ENCODE measurements at places on chromosomes 6 and 20.

- no peak for DNase-seq
Measured at GRCh38 chr20:3919352-3919751, 30.2 kb downstream of the PANK2 start.

DNA sequence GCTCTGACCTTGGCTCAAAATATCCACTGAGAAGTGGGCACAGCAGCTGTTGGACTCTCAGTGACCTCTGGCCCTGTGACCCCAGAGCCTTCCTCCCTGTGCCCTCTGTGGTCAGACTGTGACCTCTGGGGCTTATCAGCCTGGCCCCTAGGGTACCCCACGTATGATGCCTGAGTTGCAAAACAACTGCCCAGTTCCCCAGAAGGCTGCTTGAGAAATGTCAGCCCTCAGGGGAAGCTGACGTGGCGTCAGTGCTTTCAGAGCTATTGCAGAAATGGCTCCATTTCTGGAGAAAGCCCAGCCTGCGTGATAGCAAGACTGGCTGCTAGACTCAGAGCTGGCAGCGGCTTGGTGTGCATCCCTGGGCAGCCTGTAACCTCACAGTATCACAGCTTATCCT, 31.5 kb upstream of the TGM2 start:
- DNase-seq, result no peak

DNA sequence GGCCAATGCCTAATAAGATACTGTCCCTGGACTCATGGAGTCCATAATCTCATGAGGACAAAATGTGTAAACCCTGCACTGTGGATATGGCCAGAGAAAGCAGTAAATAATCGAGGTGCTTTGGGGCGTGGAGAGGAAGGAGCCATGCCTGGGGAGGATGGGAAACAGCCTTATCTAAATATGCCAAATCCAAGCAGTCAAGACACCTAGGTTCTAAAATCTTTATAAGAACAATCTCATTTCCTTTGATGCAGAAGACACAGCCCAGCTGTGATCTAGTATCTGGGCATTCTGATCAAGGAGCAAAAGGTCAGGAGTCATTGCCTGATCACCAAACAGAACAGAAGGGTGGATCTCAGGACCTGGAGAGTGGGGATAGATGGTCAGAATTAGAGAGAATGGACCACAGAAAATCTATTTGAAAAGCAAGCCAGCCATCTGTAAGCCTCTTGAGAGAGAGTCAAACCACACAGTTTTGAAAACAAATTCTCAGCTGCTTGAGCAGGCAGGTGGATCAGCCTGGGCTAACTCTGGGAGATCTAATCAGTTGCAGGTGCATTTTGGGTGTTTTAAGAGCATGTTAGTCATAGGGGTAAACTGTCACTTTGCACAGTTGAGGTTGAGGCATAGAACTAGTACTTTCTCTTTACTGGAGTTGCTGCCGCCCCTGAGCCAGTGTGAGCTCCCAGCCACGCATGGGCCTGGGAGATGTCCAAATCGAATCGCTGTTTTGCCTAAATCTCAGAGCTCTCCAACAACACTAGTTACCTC, 130.8 kb upstream of the TNFAIP3 start:
- no peak for DNase-seq

GRCh38 chr6:25883536-25883935, 9.5 kb upstream of the SLC17A3 start:
- DNase-seq, result no peak

DNA sequence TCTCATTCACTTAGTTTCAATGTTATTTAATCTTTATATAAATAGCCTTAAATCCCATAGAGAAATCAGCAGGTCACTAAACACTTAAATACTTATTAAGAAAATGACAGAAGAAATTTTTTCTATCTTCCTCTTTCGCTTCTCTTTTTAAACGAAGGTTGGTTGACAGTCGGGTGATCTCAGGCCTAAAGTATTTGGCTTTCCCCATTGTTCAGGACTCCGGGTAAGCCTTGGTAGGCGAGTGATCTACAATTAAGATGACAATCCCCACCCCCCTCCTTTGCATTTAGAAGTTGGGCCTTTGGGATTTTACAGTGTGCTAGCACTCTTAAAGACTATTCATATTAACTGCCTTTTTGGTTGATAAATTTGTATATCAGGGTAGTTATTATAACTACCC, 19.7 kb upstream of the UTRN start:
- no peak for DNase-seq

GRCh38 chr6:74410630-74411029, 714.6 kb downstream of the CD109 start:
- no peak for DNase-seq

DNA sequence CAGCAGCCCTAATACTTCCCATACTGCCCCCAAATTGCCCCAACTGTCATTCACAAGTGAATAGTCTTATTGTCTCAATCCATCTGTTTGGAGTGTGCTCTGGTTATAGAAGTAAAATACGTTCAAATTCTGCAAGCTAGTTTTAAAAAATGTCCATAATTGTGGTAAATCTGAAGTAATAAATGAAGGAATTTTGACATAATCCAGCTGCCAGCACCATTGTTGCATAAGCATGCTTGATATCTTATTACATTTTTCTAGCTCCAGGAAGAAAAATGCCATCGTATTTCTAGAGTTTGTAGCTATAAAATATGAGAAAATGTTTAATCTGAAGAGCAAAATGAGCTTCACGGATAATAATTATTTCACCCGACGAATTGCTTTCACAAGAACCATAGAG, 664.7 kb downstream of the RFPL4B start:
- no peak for DNase-seq

- no peak for DNase-seq
Measured at GRCh38 chr20:35133031-35133430, 14.1 kb downstream of the EDEM2 start.

GRCh38 chr6:138863321-138863720, 67.4 kb downstream of the ECT2L start:
- no peak for DNase-seq

- DNase-seq, result no peak
Measured at GRCh38 chr20:59269411-59270025, 30.9 kb upstream of the EDN3 start.

DNA sequence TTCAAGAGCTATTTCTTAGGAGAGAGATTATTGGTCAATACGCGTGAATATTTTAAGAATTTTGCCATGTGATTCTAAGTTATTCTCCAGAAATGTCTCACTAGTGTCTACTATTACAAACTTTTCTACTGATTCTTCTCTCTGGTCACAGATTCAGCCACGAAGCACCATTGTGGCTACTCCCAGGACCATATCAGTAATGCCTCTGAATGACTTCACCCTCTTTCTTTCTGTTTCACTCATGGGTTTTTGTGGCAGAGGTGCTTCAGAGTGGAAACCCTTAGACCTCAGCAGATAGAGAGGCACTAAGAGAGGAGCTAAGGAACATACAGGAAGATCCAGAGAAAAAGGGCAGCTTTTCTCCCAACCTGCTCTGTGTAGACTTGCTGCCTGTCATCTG, 211.3 kb downstream of the CBLN4 start:
- no peak for DNase-seq

DNA sequence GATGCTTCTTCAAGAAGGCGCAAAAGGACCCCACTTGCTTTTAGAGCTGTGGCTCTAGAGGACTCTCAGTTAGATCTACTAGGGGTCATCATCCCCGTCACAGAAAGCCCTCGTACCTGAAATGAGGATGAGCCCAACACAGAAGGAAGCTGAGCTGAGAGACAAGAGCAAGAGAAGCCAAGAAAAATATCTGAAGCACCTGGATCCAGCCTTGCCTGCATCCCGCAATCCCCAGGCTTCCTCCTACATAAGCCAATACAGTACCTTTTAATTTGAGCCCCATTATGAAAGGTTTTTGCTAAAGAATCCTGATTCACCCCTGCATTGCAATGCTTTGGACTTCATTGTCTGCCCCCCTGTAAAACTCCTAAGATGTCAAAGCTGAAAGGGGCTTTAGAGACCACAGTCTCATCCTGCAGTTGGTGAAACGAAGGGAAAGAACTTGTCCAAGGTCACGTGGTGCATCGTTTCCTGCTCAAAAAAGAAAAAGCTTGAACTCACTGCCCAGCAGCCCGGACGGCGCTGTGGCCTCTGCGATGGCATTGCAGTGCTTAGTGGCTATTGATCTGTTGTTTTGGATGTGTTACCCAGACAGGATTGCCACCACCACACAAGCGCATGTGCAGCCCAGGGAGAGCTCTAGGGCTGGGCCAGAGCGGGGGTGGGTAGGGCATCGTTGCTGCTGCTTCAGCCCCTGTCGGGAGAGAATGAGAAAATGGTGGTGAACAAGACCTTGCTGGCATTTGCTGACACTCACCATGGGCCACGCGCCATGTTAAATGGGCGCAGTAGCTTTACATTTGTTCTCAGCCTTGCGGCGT, 28.4 kb downstream of the AAR2 start:
- DNase-seq, result no peak

Data from activated T-helper 9 cell treated with anti-CD3 and anti-CD28 coated beads, Interleukin-2, amount 50 U/mL, for 16 hours (primary cell).